ENCODE measurements at places on chromosomes 1 and 21. TPM values are rescaled to one million over a fixed set of nuclear protein-coding genes. Genes with fewer than 3 reads are reported as not detected.

Gene PER3
- 13.2 TPM for total RNA-seq

Gene AGO4
- 5.4 TPM for total RNA-seq

Gene RGS18
- not detected for total RNA-seq

Gene GLIS1
- total RNA-seq = 2.6 TPM

DNA sequence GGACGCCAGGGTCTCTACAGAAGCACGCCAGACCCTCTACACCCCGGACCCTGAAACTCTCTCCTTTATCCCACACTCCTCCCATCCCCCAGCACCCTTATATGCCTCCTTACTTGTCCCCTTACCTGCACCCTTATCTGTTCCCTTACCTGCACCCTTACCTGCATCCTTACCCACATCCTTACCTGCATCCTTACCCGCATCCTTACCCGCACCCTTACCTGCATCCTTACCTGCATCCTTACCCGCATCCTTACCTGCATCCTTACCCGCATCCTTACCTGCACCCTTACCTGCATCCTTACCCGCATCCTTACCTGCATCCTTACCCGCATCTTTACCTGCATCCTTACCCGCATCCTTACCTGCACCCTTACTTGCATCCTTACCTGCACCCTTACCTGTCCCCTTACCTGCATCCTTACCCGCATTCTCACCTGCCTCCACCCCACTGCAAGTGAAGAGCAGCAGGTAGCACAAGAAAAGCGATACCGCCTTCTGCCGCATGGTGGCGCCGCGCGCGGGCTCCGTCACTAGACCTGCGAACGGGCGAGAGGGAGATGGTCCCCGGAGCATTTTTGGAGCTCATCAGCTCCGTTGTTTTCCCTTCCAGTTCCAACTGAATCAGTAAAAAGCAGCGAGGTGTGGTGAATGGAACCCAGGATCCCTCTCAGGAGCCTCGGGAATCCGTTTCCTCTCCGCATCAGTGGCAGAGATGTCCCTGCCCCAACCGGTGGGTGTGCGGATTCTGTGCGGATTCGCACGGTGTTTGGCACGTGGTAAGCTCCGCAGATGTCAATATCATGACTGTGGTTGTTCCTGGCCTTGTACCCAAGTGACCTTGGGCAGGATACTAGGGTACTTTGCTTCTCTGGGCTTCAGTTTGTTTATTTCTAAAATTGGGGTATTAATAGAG, 2.9 kb downstream of the IFI6 start:
- H3K27me3 ChIP-seq = no peaks in the 10 kb centered on the region
- H3K4me3 ChIP-seq = peak overlapping the region; percentile 23
- H3K4me1 ChIP-seq = peaks cover 18% of the 10 kb centered on the region
- peak; percentile 64 for DNase-seq
- no peak overlapping the region for H3K27ac ChIP-seq
- H3K36me3 ChIP-seq = no peaks in the 10 kb centered on the region

DNA sequence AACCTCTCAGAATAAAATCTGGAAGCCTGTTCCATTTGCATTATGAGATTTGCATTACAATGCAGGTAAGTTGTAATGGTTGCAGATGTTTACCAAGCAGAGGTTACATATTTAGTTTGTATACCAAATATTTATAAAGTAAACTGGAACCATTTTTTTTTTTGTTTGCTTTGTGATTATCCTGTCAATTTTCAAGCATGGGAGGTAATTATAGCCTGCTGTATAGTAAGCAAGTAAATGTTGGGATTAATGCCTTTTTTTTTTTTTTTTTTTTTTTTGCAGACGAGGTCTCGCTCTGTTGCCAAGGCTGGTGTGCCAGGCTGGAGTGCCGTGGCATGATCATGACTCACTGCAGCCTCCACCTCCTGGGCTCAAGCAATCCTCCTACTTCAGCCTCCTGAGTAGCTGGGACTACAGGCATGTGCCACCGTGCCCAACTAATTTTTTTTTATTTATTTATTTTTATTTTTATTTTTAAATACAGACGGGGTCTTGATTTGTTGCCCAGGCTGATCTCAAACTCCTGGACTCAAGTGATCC, 21.0 kb downstream of the NFYC start:
- DNase-seq = no peak
- H3K27ac ChIP-seq = no peak overlapping the region
- no peaks in the 10 kb centered on the region for H3K36me3 ChIP-seq
- no peaks in the 10 kb centered on the region for H3K27me3 ChIP-seq

DNA sequence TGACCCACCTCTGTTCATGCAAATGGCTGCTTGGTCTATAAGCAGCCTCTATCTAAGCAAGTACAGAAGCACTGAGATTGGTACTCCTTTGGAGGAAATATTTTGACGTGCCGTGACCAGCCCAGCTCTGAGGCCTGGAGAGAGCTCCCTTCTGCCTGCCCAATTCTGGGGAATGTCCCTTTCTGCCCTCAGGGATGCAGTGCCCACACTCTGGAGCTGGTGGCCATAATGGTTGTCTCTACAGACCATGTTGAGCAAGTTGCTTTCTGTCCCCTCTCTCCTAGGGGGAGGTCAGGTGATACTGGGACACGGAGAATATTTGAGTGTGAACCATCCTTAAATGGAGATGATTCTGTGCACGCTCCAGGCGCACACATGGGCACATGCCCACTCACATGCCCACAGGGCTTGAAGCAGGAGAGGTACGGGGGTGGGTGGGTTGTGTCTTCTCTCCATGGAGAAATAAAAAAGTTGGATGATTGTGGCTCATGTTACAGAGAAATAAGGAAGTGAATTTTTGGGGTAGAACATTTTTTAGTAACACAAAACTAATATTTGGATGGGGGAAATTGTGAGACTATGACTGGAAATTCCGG, 13.9 kb upstream of the ALPL start:
- no peaks in the 10 kb centered on the region for H3K36me3 ChIP-seq
- peaks cover 36% of the 10 kb centered on the region for H3K4me1 ChIP-seq
- H3K27ac ChIP-seq = no peak overlapping the region
- no peak overlapping the region for H3K4me3 ChIP-seq

- peaks cover 25% of the 10 kb centered on the region for H3K4me1 ChIP-seq
- no peaks in the 10 kb centered on the region for H3K27me3 ChIP-seq
- H3K27ac ChIP-seq = no peak overlapping the region
- peak overlapping the region; percentile 42 for H3K4me3 ChIP-seq
Observed at GRCh38 chr1:155242805-155243358, 12.4 kb downstream of the ENTREP3 start.

Data from SJSA1 (cell line).